Activated naive CD4-positive, alpha-beta T cell treated with anti-CD3 and anti-CD28 coated beads for 36 hours (primary cell): ENCODE measurements at places on chromosomes 16 and 17. TPM values are rescaled to one million over a fixed set of nuclear protein-coding genes. Genes with fewer than 3 reads are reported as not detected.

Gene TBC1D3C
- not detected for total RNA-seq

Gene TERB1
- total RNA-seq, result not detected

Gene KIF1C
- total RNA-seq, result 31.1 TPM

Gene HOXB7
- total RNA-seq, result 0.29 TPM

Gene IL21R
- 93.8 TPM for total RNA-seq

Gene KCTD19
- 1.0 TPM for total RNA-seq

Gene TM4SF5
- not detected for total RNA-seq

Gene TLCD3A
- 3.0 TPM for total RNA-seq

Gene NEUROD2
- total RNA-seq, result not detected

Gene GRB2
- 166 TPM for total RNA-seq

Gene FBXW10B
- not detected for total RNA-seq

Gene ARHGAP27
- total RNA-seq, result 39.5 TPM
